ENCODE measurements at places on chromosomes 1 and 21. TPM values are rescaled to one million over a fixed set of nuclear protein-coding genes. Genes with fewer than 3 reads are reported as not detected.

DNA sequence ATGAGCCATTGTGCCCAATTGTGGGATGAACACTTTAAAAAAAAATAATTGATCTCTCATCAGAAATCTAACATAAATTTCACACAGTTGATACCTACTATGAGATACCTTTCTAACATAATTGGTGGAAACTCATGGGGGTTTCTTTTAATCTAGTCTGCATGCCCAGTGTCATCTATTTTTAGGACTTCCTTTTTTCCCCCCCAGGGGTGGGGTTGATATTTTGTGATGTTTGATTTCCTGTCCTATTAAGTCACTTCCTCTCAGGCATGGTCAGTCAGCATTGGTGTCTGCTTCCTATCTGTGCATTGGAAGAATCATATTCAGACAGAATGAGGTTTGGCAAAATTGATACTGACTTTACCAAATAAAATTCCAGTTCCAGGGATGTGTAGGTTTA lies 21.5 kb downstream of the NFYC start:
- no peak for DNase-seq

DNA sequence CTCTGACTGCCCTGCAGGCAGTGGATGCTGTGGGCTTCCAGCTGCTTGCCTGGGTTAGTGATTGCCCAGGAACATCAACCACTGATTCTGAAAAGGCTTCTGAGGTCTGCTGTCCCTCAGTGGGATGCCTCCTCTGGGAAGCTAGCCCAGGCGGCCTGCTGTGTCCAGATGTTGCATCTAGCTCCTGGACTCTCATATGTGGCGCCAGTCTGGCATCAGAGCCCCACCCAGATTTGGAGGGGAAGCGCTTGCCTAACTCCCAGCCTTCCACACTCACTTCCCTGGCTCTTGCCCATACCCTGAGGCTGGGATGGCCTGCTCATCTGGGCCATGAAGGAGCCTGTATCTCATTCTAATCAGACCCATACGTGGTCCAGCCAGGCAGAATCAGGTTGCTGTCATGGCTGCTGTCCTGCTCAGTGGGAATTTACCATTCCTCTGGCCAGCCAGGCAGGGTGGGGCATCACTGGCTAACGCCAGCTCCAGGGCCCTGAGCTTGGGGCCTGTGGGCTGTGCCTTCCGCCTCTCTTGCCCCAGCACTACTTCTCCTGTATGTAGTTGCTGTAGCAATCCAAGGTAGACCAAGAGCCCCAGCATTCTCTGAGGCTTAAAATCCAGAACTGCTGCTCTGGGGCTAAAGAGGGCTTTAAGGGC lies 4.1 kb downstream of the CSF1 start:
- DNase-seq, result no peak

DNA sequence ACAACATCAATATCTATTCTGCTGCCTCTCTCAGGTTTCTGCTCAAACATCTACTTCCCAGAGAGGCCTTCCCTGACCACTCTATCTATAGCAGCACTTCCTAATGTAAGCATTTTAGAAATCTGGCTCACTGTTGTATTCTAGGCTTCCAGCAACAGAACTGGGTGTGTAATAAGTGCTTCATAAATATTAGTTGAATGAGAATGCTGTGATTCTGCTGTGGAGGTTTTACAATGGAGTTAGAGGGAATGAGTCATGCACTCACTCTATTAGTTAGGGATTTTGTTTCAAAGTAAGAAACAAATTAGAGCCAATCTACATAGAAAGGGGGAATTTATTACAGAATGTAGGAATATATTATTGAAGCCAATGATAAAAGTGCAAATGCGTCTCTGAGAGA lies 38.6 kb upstream of the SLC35F3 start:
- DNase-seq, result no peak

- DNase-seq, result no peak
These were observed 22.4 kb upstream of the RSBN1 start for GRCh38 chr1:113834716-113835115.

GRCh38 chr1:204265665-204266064 lies 51.9 kb upstream of the GOLT1A start:
- no peak for DNase-seq

The FCGR3A gene
- not detected for total RNA-seq

GRCh38 chr1:106439475-106439874 lies 617.0 kb upstream of the PRMT6 start:
- no peak for DNase-seq

The OR10Z1 gene
- not detected for total RNA-seq

DNA sequence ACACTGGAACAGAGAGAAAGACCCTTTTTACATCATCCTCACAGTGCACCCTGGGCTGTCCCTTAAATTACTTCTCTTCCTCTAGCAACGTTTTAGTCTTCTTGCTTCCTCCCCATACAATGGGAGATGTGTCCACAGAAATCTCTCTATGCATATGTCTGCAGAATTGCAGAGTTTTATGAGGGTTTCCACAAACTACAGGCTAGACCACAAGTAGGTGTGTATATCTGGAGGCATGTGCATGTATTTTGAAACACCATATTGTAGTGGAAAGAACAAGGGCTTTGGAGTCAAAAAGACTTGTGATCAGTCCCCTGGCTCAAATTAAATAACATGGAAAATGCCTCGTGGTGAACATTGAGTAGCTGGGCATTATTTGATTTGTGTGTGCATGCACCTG lies 121.3 kb upstream of the IPO9 start:
- no peak for DNase-seq

The ADAMTS5 gene
- not detected for total RNA-seq

DNA sequence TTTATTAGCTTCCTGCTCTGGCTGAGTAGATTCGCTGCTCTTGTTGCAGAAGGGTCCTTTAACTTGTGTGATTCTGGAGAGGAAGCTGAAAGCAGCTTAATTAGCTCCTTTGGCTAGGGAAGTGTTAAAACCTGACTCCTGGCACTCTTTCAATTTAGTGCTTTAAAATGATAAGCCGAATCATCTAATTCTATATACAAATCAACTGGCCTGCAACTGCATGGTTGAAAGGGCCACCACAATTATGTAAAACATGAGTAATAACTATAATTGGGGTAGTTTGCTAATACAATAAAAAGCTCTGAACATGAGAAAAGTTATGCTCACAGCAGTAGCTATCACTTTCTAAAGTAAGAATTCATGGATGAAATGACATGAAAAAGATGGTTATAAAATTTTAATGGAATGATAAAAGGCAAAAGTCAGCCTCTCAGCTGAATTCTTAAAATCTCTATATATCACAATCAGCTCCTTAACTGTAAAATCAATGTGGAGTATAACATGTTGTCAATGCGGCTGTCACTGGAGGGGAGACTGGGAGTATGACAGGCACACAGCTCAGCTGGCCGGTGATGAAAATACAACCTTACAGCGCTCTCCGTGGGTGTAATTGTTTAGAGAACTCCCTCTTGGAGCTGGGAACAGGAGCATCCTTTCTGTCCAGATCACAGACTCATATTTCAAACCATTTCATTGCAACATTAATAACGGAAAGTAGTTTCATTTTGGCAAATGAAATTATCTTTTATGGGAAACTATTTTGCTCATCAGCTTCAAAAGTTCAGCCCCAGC lies 324.4 kb downstream of the KCTD3 start:
- DNase-seq, result no peak

The TBX19 gene
- total RNA-seq, result 1.4 TPM

DNA sequence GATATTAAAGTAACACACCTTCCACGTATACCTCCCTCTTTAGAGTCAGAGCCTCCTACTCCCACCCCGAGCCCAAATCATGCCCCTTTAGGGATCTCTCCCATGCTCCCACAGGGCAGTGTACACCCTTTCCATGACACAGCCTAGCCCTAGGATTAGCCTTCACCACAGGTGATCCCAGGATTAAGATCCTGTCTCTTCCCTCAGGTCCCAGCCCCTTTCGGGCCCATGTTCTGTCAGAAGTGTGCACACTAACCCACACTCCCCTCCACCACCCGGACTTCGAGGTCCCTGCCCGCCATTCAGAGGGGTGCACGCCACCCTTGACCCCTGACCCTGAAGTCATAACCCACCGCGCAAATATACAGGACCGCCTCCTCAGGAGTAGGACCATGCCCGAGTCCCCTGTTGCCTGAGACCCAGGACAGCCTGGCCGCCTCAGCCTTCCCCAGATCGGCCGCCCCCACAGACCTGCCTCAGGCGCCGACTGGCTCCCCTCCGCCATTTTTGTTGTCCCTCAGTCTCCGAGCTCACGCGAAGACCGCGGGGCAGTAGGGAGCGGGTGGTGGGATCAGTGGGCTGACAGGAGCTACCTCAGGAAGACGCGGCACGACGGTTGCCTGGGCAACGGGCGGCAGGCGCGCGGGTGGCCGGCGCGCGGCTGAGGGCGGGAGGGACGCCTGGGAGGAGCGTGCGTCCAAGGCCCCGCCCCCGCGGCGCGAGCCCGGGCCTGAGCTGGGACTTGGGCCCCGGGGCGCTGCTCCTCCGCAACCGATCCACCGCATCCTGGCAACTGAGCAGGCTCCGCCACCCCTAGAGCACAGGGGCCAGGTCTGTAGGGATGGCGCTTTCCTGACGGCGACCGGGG lies at the start of gene AGBL4:
TSS of gene AGBL4 (minus strand) at position 663 of the 868 bp plus-strand sequence.
- no peak for DNase-seq

Data from HT-29 (cell line).